ENCODE measurements at places on chromosomes 6 and 20.

- DNase-seq = no peak
Observed at GRCh38 chr20:47348539-47349142, 7.9 kb downstream of the ZMYND8 start.

DNA sequence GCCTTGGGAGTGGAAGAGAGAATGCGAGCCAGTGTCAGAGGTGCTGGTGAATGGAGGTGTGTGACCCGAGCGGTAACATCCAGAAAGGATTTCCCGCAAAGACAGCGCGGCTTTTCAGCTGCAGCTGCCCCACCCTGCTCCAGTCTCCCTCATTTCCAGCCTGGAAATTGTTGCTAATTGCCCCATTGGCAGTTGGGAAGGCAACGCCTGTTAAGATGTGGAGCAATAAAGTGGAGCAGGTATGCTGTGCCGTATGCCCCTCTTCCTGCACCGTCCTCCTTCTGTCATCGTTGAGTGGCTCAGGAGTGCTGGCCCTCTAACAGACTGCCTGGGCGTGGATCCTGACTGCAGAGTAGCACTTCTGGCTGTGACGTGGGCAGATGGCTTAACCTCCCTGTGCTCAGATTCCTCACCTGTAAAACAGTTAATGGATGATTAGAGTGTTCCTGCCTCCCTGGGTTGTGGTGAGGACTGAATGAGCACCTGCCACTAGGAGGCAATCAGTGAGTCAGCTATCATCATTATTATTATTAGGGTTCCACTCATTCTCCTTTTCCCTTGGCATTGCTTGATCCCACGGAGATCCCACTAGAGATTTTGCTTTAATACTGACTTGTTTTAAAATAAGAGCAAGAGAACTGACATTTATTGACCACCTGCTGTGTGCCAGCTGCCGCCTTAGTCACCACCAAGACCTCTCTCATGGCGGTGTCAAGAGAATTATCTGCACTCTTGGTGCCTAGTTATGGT lies 11.7 kb downstream of the ARFGEF2 start:
- no peak for DNase-seq

DNA sequence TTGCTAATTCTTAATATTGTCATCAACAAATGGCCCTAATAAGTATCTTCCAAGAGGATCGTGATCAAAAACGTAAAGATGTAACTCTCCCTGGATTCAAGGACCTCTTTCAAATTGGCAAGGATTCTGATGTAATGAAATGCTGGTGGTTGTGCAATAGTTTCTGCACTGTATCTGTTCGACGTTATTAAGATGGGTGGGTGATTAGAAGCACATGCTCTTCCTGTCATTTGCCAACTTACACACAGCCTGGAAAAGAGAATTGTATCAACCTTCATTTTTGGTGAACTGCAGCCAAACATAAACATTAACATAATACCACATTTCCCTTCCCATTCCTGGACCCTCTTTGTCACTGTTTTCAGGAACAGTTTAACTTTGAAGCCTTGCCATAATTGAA lies 9.8 kb downstream of the FOXQ1 start:
- peak; percentile 59 for DNase-seq

- no peak for DNase-seq
Observed at GRCh38 chr6:20808439-20808838, 274.2 kb downstream of the CDKAL1 start.

DNA sequence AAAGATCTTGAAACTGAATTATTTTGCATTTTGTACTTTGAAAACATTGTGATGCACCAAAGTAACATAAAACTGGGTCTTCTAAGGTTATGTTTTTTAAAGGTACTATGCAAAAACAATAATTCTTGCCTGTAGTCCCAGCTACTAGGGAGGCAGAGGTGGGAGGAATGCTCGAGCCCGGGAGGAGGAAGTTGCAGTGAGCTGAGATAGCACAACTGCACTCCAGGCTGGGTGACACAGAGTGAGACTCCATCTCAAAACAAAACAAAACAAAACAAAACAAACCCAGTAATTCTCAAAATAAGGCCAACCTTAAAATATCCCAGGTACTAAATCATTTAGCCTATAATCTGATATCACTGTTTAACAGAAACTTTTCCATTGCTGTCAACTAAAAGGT lies 269.6 kb downstream of the KHDC1L start:
- DNase-seq = no peak

GRCh38 chr6:1187293-1188131 lies 124.4 kb upstream of the FOXQ1 start:
- no peak for DNase-seq

DNA sequence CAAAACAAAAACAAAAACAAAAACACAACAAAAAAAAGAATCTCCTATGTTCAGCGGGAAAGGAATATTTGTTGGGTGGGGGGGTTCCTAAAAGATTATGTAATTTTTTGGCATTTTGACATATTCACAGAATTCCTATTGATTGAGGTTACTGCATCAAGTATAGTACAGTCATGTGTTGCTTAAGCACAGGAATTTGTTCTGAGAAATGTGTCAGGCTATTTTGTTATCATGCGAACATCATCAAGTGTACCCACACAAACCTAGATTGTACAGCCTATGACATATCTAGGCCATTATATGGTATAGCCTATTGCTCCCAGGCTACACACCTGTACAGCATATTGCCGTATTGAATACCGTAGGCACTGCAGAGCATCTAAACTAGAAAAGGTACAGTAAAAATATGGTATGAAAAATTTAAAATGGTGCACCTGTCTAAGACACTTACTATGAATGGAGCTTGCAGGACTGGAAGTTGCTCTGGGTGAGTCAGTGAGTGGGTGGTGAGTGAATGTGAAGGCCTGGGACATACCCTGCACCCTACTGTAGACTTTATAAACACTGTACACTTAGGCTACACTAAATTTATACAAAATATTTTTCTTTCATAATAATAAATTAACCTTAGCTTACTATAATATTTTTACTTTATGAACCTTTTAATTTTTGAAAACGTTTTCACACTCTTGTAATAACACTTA lies 110.6 kb downstream of the CDKAL1 start:
- no peak for DNase-seq

DNA sequence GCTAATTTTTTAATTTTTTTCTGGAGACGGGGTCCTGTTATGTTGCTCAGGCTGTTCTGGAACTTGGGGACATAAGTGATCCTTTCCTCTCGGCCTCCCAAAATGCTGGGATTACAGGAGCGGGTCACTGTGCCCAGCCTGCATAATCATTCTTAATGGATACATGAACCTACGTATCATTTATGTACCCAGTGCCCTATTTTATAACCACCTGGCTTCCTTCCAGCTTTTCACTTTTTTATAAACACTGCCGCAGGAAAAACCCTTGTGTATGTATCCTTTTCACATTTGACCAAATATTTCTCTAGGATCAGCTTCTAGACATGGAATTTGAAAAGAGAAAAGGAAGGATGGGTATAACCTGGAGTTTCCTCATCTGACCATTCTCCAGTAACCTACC lies 85.6 kb upstream of the RIN2 start:
- DNase-seq = no peak

DNA sequence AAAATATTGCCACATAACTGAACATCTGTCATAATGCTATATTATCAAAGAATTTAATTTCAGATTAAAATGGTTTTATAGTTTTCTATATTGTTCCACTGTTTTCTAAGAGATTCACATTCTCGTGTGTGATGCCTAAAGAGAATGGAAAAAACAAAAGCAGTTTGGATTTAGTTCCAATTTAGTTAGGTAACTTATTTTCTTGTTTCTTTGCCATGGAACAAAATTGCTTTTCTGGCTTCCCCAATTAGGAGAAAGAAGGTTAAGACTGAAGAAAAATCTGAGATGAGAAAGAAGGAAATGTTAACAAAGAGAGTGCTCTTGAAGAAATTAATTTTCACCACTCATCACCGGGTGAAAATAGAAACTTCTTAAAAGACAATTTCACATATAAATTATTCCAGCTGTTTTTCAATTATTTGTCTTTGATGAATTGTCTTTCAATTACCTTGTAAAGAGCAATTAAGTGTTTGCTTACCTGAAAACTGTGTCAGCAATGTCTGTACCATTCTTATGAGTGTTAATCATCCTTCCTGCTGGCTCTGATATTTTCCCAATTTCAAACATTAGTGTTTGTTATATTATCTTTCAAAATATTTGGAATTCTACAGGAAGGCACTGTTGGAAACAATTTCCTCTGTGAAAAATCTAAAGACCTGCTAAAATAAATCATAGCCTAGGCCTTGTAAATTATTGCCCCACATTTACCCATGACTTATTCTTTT lies 19.5 kb downstream of the PHACTR2 start:
- no peak for DNase-seq

GRCh38 chr6:145508107-145508506 lies 227.2 kb downstream of the EPM2A start:
- no peak for DNase-seq
